ENCODE measurements at places on chromosomes 3 and 15.

DNA sequence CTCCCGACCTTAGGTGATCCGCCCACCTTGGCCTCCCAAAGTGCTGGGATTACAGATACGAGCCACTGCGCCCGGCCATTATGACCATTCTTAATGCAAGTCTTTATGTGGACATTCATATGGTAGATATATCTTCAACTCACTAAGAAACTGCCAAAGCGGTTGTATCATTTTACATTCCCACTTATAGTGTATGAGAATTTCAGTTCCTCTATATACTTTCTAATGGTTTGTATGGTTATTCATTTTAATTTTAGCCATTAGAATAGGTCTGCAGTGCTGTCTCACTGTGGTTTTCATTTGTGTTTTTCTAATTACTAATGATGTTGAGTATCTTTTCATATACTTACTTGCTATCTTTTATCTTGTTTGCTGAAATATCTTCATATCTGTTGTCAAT is 32.5 kb downstream of the TCF12 start:
- DNase-seq = no peak

GRCh38 chr3:28613511-28614106 is 265.0 kb upstream of the AZI2 start:
- no peak for DNase-seq

GRCh38 chr3:154794391-154794790 is 285.7 kb upstream of the MME start:
- no peak for DNase-seq

GRCh38 chr15:30043211-30043655 is 39.5 kb upstream of the GOLGA8J start:
- no peak for DNase-seq

DNA sequence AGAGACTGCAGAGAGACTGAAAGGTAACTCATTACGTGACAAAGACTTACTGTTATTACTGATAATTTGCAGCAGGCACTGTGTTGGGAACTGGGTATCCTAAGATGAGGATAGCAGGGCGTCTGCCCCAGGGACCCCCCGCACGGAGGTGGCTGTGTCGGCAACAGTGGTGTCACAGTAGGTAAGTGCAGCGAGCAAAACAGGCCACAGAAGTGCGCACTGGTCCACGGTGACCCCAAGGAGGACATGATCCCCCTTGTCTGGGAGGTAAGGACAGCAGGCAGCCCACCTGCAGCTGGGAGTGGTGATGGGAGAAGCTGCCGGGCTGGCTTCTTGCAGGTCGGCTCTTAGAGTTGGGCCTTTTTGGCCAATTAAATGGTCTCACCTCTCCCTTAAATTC is 82.9 kb downstream of the FAM43A start:
- no peak for DNase-seq

- no peak for DNase-seq
These were observed 369.6 kb upstream of the AZI2 start for GRCh38 chr3:28718074-28718849.

Measured in NT2/D1 (cell line).